ENCODE measurements at places on chromosomes 12 and 14.

DNA sequence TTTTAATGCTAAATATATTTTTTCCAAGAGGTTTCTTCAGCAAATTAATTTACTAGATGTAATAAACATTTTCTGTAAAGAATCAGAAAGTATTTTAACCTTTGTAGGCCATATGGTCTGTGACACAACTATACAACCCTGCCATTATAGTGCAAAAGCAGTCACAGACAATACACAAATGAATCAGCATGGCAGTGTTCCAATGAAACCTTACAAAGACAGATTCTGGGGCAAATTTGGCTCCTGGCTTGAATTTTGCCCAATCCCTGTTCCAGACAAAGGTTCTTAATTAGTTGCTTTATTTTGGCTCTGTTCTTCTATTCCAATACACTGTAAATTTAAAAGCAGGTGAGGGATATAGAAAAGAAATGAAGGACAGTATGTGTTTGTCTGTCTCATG lies 352.5 kb downstream of the C12orf50 start:
- DNase-seq: no peak

DNA sequence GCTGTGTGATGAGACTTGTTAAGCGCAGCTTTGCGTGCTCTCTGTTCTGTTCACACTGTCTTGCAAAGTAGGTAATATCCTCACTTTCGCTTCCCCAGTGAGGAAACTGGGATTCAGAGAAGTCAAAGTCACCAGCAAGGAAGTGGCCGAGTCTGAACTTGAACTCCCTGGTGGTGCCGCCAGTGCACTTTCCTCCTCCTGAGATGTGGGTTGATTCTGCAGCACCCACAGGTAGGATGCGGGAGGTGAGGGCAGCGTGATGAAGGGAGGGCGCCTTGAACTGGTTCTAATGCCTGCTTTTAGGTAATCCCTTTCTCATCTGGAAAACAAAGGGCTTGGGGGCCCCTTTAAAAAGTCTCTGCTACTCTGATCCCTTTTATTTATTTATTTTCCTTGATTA lies 54.9 kb upstream of the IGF1 start:
- DNase-seq: no peak

GRCh38 chr14:105091517-105092170 lies 26.4 kb upstream of the GPR132 start:
- no peak for DNase-seq

DNA sequence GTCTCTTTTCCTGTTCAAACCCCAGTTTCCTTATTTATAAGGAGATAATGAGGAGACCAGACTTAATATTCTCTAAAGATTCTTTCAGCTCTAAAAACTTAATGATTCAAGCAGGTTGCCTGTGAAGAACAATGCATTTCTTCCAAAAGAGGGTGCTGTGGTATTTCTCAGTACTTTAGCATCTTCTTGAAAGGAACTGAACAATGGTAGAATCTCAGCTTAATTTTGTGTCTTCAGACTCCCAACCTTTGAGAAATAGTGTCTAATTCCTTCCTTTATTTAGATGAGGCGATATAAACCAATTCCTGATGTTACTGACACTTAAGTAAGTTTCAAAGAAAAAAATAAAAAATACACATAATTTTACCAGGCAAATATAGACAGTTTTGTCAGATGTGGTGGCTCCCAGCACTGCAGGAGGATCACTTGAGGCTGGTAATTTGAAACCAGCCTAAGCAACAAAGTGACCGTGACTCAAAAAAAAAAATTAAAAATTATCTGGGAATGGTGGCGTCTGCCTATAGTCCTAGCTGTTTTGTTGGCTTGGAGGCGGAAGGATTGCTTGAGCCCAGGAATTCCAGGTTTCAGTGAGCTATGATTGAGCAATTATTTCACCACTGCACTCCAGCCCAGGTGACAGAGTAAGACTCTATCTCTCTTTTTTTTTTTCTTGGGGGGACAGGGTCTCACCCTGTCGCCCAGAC lies 76.9 kb upstream of the PSMA6 start:
- DNase-seq: no peak

DNA sequence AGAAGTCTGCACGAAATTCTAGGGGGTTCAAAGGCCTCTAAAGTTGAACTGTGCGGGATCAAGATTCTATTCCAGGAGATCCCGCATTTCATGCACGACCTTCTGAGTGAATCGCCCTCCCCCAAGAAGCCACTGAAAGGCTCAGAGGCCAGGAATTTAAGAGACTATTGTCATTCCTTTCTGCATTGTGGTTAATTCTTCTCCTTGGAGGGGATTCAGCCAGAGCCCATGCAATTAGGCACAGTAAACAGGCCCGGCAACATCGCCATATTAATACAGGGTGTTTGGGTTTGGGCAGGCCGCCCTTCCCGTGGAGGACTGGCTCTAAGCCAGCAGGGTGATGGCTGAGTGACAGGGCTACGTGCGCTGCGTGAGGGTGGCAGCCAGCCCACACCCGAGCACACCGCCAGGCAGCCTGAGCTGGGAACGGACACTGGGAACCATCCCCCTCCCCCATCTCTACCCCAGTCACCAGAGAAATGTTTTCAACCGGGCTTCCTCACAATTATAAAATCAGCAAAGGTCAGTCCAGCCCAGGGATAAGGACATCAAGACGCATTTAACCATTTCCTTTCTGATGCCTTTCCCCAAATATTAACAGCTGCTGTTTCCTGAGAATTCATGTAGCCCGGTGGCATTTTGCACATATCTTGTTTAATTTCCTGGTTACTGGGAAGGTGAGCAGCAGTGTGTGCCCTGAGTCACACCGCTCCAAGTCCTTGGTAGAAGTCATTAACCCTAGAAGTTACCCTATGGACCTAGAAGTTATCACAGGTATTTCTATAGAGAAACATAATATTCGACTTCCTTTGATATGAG lies 12.5 kb downstream of the EGLN3 start:
- no peak for DNase-seq

- DNase-seq: no peak
These were observed 66.9 kb downstream of the CMKLR1 start for GRCh38 chr12:108271951-108272872.

DNA sequence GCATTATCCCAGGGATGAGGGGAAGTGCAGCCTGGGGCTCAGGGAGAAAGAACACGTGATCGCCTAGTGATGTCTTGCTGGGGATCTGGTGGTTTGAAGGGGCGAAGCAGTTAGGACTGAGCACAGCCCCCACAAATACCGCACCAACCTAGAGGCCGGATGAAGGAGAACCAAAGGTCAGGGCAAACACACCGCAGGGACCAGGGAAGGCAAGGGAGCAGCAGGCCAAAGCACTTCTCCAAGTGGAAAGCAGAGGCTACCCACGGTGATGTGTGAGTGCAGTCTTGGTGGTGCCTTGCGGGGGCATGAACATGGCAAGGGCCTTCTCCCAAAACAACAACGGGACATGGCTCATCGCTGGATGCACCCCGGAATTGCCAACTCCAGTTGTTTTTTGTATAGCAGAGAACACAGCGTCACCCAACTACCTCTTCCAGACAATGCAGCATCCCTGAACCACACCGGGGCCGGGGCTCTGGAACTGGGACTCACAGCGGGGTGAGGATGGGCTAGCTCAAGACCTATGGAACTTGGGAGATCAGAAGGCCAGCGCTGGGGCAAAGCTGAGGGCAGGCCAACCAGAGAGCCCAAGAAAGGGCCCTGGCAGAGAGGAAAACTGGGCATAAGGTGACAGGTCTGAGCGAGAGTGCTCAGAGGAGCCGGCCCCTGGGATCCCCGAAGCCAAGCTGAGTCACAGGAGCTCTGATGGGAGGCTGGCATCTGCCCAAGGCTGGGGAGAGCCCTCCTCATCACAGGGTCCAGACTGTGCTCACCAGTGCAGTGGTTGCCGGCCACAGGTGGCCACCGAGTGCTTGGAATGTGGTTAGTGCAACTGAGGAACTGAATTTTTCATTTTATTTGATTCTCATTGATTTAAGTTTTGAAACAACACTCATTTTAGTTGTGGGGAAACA lies 11.1 kb downstream of the GALNT16 start:
- DNase-seq: no peak

GRCh38 chr12:42469355-42470175 lies 120.0 kb downstream of the PRICKLE1 start:
- DNase-seq: no peak

- no peak for DNase-seq
These were observed 54.2 kb downstream of the CKAP4 start for GRCh38 chr12:106193394-106194215.

Measured in stimulated activated CD8-positive, alpha-beta memory T cell treated with anti-CD3 and anti-CD28 coated beads, Interleukin-4, amount 100 ng/mL, for 1 hour (primary cell).